Esophagus squamous epithelium (tissue), 5 donors: ENCODE measurements at places on chromosomes 13 and 19.

GRCh38 chr19:2608602-2608922 lies 93.9 kb downstream of the GNG7 start:
- no peak for DNase-seq

GRCh38 chr13:36973621-36974295 lies 25.4 kb downstream of the ALG5 start:
- DNase-seq: no peak

DNA sequence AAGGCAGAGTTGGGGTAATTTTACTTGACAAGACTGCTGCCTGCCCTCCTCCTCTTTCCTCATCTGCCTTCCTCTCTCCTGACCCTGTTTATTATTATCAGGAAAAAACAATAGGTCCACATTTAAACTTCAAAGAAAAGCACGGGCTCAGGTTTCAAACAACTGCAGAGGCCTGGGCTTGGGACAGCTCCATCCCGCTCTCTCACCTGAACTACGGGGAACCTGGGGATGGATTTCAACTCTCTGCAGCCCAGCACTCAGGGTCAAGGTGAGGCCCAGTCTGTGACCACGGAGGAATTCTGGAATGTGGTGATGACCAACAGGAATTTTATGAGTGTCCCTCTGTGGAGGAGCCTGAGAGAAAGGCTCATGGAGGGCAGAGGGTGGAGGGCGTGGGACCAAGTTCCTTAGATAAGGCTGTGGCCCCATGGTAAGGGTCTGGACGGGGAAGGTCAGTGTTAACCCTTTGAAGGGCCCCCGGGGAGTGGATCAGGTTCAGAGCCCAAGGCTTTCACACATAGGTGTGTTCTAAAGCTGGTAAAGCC lies 220.8 kb upstream of the MAB21L1 start:
- DNase-seq: no peak

- DNase-seq: no peak
Measured at GRCh38 chr13:112984501-112984900, 15.5 kb downstream of the MCF2L start.

GRCh38 chr19:17602217-17602616 lies 46.8 kb downstream of the COLGALT1 start:
- no peak for DNase-seq

DNA sequence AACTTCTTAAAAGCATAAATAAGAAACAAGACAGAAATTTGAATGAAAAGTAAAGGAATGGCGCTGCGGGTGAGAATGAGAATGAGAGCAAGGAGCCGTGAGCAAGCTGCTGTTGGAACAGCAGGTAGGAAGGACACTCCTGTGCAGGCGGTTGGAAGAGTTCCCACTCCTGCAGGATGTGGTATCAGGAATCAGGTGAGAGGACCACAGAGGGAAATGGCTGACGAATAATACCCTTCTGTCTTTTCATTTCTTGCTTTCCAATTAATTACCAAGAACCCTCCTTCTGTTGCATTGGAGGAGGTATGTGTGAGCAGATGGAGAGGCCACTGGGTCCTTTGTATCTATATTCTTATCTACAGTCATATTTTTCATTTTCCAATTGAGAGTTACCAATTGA lies 1504.2 kb downstream of the EFNB2 start:
- no peak for DNase-seq

GRCh38 chr13:67632590-67632989 lies 402.5 kb upstream of the PCDH9 start:
- no peak for DNase-seq

GRCh38 chr13:110131424-110131823 lies 175.5 kb downstream of the COL4A1 start:
- DNase-seq: no peak

- DNase-seq: no peak
Measured at GRCh38 chr13:50493683-50494082, 349.8 kb downstream of the DLEU7 start.

DNA sequence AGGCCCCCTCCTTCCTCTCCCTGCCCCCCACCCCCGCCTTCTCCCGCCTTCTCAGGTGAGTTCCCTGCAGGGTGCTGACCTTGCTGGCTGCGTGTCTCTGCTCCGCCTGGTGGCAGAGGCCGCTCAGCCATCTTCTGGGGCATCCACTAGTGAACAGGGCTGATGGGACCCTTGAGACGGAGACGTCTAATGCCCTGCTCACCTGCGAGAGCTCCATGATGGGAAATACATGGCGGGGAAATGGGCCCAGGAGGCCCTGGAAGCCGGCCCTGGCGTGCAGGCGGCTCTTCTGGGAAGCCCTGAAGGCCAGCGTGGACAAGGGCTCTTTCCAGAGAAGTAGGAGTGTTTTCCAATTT lies 15.2 kb upstream of the F7 start:
- DNase-seq: no peak

DNA sequence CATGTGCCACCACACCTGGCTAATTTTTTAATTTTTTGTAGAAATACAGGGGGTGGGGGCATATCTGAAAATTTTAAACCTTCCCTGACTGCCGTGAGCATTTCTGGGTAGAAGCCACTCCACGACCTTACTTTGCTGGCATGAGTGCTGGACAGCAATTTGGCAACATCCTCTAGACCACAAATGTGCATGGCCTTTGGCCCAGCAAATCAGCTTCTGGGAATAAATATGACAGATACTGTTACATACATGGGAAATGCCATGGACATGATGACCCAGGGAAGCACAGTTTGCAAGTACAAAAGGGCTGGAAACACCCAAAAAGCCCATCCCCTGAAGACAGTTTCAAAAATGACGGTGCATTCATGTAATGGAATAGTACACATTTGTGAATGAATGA lies 3.2 kb upstream of the PVR start:
- no peak for DNase-seq

GRCh38 chr19:33521480-33522370 lies at the start of gene PEPD:
PEPD (minus strand) TSS chr19:33521791; CDS start chr19:33521760, 31 bp downstream.
- DNase-seq: peak; percentile 58

DNA sequence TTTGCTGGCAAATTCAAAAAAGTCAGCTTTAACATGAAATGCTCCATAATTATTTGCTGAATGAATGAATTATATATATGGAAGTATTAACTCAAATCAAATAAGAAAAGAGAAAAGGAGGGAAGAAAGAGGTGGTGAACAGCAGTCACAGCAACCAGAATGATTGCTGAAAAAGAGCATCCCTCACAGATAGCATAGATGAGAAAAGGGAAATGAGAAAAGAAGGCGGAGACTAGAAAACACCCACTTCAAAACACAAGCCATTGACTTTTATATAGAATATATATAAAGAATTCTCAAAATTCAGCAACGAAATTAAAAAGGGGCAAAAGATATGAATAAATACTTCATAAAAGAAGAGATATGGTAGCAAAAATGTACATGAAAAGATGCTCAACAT lies 75.2 kb downstream of the CAB39L start:
- no peak for DNase-seq

- DNase-seq: no peak
Measured at GRCh38 chr19:32232449-32232848, 113.0 kb upstream of the ZNF507 start.

DNA sequence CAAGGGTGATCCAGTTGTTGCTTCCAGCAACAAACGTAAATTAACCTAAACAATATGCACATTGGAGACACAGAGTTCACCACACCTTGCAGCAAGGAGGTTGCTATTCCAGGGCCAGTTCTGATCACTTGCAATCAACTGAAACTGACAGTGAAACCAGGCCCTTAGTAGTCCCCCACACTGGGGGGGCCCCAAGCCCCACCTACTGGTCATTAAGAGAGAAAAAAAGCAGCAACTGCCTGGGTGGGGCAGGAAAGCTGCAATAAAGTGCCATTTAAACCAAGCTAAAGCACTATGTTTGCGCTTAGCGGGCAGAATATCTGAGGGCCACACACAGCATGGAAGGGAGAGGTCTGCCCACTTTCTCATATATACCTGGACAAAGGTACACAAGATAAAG lies 51.5 kb downstream of the ATP7B start:
- DNase-seq: no peak

DNA sequence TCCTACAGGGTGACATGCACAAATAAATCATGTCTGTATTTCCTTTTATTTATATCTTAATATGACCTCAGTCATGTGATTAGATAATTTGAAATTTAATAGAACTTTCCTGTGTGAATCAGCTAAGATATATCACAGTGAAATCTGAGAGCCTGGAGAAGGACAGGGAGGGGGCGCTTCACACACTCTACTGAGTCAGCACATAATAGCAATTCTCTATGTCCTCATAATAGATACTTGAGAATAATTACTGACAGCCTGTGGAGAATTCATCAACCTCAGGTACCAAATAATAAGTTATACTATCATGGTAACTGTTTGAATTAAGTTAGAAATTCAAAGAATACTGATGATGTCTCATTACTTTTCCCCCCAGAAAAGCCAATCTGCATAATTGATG lies 98.0 kb upstream of the SLC10A2 start:
- no peak for DNase-seq

DNA sequence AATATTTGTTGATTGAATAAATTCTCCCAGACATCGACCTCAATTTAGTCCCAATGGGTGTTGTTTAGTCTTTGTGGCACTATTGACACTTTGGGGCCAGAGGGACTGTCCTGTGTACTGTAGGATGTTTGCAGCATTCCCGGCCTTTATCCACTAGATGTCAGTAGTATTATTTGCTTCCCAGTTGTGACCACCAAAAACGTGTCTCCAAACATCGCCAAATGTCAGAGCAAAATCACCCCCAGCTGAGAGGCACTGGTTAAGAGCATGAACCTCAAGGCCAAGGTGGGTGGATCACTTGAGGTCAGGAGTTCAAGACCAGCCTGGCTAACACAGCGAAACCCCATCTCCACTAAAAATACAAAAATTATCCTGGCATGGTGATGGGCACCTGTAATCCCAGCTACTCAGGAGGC lies 15.4 kb downstream of the NLRP12 start:
- DNase-seq: no peak

DNA sequence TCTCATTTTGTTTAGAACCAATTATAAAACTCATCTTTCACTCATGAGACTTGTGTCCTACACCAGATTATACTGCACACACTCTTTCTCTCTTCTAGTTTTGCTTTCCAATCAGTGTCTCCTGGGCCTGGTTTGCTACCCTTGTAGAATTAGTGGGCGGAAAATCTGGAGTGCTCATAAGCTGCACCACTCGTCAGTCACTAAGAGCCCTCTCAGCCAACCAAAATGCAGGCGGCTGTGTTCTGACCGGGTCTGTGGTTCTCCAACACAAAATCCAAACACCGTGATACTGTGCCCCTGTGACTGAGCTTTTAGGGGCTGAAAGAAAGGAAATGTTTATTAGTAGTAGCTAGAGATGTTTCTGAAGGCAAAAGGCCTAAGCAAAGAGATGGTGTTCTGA lies 83.7 kb upstream of the OBI1 start:
- no peak for DNase-seq

DNA sequence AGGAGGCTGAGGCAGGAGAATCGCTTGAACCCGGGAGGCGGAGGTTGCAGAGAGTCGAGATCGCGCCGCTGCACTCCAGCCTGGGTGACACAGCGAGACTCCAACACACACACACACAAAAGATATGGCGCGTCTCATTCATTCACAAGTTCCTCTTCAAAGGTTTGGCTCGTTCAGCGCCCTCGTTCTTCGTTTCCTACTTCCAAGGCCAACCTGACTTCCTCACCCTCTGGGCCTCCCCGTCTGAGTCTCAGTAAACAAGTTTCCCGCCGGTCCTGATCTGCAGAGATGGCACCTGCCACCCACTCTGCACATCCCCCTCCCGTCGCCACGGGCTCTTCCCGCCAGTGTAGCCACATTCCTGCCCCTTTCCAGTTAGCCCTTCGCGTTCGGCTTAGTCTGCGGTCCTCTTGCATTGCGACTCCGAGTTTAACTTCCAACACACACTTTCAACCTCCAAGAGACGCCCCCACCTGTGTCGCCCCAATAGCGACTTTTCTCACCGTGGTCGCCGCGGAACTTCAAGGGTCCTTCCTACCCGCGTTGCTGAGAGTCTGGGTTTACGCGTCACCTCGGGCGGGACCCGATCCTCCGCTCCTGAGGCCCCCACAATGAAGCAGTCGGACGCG lies 1.3 kb upstream of the BSG start:
- no peak for DNase-seq

GRCh38 chr19:3396881-3397265 lies 30.5 kb downstream of the NFIC start:
- DNase-seq: no peak

DNA sequence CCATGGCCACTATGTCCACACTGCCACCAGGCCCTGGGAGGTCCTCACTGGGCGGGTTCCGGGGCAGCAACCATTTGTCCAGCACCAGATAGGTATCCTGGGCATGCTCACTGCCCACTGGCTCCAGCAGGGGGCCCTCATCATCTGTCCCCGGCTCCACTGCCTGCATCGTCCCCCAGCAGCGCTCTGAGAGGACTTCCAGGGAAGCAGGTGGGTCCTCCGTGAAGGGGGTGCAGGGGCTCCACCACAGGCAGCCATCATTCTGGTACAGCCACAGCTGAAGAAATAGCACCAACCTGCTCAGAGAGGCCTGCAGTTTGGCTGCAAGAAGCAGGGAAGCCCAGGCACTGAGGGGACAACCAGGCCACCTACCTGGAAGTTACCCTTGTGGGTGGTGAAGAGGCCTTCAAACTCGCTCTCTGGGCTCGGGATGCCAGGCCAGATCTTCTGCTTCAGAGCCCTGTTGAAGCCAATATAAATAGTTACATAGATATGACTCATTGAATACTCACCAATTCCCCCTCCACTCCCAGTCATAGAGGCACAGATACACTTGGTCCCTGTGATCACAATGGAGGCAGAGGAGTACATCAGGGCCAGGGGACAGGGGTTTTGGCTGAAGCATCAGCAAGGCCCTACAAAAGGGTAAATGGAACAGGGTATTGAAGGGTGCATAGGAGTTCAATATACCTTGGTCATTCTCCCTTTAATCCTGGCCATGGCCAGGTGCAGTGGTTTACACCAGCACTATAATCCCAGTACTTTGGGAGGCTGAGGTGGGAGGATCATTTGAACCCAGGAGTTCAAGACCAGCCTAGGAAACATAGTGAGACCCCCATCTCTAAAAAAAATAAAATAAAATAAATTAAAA lies 4.1 kb downstream of the SWSAP1 start:
- no peak for DNase-seq

GRCh38 chr13:73198991-73199411 lies 140.2 kb downstream of the KLF5 start:
- no peak for DNase-seq

- no peak for DNase-seq
Measured at GRCh38 chr19:2186071-2186846, 22.5 kb downstream of the DOT1L start.

GRCh38 chr13:58238972-58239773 lies 607.6 kb downstream of the PCDH17 start:
- DNase-seq: no peak

GRCh38 chr13:114126789-114127472 lies 5.5 kb downstream of the RASA3 start:
- DNase-seq: no peak

- no peak for DNase-seq
Measured at GRCh38 chr13:113420232-113420631, 33.1 kb downstream of the ADPRHL1 start.

- peak; percentile 71 for DNase-seq
Measured at GRCh38 chr19:53333463-53334449, at the start of gene ZNF845. ZNF845 (plus strand) TSS chr19:53333749; CDS start chr19:53341308, 7,559 bp downstream.
